Urinary bladder (tissue), 4 donors: ENCODE measurements at places on chromosomes 5 and 9.

- DNase-seq = no peak
Observed at GRCh38 chr5:144328494-144328893, 157.8 kb downstream of the KCTD16 start.

- no peak for DNase-seq
Observed at GRCh38 chr5:39214912-39215709, 4.3 kb downstream of the FYB1 start.

DNA sequence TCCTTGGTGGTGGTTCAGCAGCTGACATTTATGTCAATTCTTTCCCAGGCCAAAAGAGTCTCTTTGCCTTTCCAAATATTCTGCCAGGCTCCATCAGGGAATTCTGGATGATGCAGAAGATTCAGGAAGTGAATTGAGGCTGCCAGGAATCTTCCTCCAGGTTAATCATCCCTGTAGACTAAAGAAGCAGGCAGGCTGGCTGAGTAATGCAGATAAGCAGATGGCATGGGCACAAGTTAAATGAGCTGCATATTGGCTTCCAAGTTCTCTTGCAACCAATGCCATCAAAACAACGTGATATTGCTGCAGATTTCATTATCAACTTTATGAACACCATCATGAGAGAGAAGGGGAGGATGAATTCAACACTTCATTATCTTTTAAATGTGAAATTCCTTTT, 324.5 kb downstream of the KCNN2 start:
- no peak for DNase-seq

DNA sequence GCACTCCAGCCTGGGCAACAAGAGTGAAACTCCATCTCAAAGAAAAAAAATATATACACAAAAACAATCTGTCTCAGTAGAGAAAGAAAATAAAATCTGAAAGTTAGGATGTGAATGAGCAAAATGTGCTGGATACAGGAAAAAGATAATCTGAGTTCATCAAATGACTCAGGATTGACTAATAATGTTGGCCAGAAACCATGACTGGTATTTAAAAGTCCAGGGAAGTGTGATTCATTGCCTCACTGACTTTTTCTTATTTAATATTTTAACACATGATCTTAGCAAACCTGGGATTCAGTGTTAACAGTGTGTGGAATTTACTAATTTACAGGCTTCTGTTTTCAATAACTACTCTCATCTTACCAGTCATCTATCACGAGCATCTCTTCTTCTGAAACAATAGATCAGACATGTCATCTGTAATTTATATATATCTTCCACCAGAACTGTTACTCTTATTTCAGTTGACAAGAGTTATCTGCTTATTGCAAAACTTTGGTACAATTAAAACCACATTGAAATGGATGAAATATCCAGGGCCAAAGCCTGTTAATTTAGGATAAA, 256.7 kb downstream of the CDH12 start:
- DNase-seq = no peak

GRCh38 chr5:179900206-179900605, 7.5 kb downstream of the TBC1D9B start:
- no peak for DNase-seq

- DNase-seq = no peak
Observed at GRCh38 chr9:125233678-125234077, 7.5 kb downstream of the HSPA5 start.

DNA sequence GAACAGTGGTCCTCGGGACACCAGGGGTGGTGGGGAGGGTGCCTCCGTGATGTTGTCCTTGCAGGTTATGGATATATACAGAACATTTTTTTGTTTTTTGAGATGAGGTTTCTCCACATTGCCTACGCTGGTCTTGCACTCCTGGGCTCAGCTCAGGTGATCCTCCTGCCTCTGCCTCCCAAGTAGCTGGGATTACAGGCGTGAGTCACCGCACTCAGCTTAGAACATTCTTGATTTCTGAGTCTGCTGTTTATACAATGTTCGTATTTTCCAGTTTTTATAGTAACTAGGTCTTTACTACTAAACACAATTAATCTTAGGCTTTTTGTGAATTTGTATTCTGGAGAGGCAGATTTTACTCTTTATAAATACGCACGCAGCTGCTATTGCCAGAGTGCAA, 6.0 kb downstream of the PMPCA start:
- no peak for DNase-seq

DNA sequence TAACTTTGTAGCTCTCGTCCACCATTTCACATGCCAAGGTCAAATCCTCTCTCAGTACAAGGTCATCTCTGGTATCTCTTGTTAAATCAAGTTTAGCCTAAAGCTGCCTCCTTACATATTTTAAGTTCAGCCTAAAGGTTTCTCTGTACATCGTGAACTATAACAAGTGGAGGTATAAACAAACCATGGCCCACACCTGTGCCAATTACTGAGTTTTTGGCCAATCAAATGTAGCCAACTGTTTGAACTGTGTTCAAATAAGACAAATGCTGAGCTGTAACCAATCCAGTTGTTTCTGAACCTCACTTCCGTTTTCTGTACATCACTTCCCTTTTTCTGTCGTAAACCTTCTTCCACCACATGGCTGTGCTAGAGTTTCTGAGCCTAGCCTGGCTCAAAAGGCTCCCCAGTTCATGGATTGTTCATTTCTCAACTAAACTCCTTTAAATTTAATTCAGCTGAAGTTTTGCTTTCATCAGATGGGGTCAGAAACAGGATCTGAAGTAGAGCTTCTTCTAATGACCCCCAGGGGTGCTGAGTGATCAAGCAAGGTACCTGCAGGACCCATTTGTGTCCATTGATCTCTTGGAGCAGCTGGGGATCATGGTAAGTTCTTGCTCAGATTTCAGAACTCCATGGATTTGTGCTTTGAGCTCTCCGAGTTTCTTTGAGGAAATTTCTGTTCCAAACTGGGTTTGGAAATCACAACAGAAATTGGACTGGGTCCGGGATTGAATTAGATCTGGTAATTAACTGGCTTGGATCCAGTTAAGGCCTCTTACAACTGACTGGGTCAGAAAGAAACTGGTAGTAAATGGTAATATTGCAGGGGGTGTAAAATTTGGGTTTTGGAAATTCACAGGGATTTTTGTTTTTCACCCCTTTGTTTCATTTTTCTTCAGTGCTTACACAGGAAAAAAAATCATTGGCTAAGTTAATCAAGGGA, 11.0 kb upstream of the NANS start:
- DNase-seq = no peak

DNA sequence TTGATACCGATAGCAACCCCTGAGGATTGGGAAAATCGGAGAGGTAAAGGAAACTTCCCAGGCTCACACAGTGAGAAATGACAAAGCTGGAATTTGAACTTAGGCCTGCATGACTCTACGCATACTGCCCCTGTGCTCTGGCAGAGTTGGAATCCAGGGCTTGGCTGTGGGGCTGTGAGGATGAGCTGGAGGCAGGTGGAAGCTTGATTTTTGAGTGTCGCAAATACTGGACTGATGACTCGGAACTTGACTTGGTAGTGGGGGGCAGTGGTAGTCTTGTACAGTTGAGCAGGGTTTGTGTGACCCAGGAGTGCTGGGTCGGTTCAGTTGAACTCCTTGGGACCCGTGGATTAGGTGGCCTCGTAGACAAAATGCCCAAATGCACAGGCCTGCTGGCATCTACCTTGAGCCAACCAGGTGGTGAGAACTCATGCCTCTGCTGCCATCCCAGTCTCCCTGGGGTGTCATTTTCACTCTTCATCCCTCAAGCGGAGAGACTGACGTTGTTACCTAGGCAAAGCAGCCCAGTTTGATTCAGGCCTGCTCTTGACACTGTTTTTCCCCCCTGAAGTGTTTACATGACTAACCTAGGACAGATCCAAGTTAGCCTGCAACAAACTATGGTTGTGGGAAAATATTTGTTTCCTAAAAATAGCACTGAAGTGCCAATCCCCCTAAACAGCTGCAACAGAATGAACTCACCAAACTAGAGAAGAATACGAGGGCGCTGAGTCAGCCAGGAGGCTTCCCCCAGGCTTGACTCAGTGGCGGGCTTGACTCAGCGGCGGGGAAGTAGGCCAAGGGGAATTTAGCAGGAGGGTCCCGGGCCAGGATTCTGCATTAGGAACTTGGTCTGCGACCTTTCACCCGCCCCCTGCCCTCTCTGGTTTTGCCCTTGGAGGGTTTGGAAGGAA, 45.7 kb upstream of the ORM1 start:
- no peak for DNase-seq
